ENCODE measurements at places on chromosomes 1 and 21.
A peak's percentile ranks its signal among the peaks of the same experiment; 100 is the strongest.

GRCh38 chr21:34367320-34367935 is 3.6 kb downstream of the KCNE2 start:
- DNase-seq = peak; percentile 72

DNA sequence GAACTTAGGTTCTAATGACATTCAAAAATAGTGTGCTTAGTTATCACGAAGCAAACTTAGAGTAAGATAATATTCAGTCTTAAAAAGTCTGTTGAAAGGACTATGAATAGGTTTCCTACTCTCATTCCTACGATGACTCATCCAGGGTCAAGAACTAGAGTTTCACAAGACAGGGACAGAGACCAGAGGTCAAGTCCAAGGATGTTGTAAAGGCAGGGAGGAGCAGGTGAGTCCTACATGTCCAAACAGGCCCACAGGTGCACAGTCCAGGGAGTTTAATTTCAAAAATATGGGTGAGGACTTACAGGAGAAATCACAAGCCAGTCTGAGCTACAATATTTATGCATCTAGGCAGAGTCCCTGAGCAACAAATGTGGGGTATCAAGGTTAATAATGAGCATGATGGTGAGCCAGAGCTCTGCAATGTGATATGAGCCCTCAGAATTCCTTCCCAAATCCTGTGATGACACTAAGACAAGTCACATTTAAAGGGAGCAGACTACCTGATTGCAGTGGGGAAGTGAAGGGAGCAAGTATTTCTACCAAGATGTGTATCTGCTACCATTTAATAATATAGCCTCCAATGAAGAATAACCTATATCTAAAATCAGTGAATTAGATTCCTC is 100.0 kb upstream of the NRIP1 start:
- DNase-seq = no peak

DNA sequence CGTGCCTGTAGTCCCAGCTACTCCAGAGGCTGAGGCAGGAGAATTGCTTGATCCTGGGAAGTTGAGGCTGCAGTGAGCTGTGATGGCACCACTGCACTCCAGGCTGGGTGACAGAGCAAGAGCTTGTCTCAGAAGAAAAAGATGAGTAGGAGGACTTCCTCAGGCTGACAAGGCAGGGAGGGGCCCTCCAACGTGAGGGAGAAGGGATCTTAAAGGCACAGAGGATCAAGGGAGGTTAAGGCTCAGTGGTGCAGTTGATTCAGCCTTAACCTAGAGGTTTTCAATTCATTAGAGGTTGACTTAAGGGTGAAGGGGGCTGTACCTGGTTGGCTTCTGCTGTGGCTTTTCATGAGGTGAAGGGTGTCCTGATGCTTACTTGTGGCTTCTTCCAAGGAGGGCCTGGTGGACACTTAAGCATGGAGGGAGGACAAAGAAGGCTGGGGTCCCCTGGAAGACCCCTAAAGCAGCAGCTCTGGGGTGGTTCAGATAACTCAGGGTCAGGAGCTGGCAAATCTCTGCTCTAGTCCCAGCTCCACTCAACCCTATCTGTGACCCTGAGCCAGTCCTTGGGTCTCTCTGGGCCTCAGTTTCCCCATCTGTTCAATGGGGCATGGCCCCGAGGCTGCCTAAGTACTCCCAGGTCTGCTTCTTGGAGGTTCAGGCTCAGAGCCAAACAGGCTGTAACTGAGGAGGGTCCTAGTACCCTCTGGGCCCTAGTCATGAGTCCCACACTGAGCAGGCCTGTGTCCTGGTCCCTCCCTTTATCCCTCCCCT is 6.3 kb downstream of the EXTL1 start:
- no peak for DNase-seq

GRCh38 chr1:92711473-92712165 is 73.3 kb downstream of the EVI5 start:
- DNase-seq = no peak

- no peak for DNase-seq
Observed at GRCh38 chr1:70504821-70505193, 93.7 kb downstream of the CTH start.

DNA sequence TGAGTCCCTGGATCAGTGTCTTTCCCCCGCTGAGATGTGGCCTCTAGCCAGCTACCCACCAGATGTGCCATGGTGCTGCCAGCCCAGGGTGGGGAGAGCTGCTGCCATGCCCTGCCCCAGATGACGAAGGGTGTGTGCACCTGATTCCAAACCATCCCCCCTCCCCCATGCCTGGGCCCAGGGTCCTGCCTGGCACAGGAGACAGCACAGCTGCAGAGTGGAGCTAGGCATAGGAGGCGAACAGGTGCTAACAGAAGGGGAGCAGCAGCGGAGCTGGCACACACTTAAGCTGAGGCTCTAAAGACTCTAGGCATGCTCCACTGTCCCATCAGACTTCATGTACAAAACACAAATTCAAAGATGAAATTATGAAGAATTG is 9.0 kb upstream of the LDLRAP1 start:
- no peak for DNase-seq

All from NCI-H146 (cell line).